ENCODE measurements at places on chromosomes 4 and X. TPM values are rescaled to one million over a fixed set of nuclear protein-coding genes. Genes with fewer than 3 reads are reported as not detected.

Gene UGT2B7
- total RNA-seq: not detected

DNA sequence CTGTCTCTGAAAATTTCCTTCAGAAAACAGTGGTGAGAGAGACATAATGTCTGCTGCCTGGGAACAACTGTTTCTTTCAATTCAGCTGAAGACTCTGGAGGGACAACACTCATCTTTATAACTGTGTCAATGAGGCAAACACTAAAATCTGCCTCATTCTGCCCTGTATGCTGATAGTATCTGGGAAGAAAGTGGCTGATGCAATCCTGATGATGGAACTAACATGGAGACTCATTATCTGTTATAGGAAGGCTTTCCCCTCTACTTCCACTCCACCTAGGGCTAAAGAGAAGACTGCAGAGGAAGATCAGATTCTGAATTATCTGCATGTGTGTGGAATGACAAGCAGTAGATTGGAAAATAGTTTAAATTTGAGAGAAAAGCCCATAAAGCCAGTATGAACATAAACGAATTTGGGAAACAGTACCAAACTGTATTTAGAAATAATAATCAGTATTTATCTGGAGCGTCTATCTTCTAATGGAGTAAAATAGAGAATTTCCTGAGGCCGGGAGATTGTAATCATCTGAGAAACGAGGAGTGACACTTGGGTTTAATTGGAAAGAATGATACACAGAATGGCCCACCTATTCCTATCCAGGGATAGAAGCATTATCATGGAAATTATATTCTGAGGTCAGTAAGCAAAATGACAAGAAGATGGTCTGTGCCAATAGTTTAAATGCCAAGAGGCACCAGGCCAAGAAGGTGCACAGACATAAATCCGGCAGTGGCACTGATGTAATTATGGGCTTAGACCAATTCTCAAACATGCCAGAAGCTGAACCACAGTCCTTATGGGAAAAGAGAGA, 85.4 kb downstream of the SHISA3 start:
- DNase-seq: no peak

DNA sequence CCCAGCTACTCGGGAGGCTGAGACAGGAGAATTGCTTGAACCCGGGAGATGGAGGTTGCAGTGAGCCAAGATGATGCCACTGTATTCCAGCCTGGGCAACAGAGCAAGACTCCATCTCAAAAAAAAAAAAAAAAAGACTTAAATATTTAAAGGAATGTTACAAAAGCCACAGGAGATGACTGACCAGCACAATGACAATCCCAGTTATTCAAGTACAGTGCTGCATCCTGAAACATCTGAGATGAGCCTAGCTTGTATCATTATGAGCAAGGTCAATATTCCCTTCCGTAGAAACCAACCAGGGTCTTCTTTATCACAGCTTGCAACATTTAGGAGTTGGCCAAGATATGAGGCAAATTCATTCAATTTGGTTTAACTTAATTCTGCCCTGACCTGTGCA, 38.6 kb downstream of the LNX1 start:
- DNase-seq: no peak

Gene SPANXN3
- total RNA-seq: not detected

Gene SMIM20
- 29.7 TPM for total RNA-seq

DNA sequence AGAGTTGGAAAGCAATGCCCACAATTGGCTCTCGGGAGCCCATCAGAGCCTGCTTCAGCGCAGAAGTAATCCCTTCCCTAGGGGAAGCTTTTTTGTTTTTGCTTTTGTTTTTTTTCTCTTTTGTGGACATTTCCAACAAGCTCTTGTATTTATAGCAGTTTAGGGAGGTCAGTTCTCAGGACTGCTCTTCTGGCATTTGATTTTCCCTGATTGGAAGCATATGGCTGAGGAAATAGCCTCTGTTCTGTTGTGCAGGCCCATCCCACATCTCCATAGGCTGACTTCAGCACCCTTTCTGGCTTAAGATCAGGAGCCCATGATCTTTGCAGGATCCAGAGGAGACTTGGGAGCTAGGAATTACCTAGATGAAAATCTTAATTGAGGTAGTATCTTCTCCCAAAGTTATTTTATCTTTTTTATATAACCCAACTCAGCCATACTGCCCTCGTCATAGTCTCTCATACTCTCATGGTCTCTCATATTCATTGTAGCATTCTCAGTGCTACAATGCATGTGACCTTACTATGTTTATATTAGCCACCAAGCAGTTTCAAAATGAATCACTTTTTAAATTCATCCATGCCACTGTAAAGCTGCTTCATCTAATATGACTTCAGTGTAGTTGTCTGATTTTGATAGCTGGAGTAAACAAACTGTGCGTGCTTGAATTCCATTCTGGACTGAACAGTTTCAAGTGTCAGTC, 16.7 kb downstream of the PAGE4 start:
- DNase-seq: no peak

Gene ARHGAP36
- total RNA-seq: not detected

GRCh38 chrX:143788265-143788664, 67.7 kb upstream of the SPANXN2 start:
- DNase-seq: no peak

DNA sequence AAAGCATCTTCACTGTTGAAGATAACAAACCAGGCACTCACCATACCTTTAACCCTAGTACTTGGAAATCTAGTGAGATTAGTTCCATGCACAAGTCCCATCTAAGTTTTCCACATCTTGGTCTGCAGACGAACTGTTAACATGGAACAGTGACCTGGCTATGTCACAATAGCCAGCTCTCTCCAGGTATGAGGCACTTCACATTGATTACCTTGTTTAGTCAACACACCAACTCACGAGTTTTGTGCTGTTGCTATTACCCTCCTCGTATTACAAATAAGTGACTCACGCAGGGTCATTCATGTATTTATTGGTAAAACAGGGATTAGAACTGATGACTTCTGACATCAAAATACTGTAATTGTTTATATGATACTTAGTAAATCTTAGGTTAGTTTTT, 36.4 kb upstream of the FRAS1 start:
- DNase-seq: no peak

Gene SORBS2
- 9.2 TPM for total RNA-seq

GRCh38 chr4:26319949-26320537, 771 bp upstream of the RBPJ start:
- DNase-seq: no peak

DNA sequence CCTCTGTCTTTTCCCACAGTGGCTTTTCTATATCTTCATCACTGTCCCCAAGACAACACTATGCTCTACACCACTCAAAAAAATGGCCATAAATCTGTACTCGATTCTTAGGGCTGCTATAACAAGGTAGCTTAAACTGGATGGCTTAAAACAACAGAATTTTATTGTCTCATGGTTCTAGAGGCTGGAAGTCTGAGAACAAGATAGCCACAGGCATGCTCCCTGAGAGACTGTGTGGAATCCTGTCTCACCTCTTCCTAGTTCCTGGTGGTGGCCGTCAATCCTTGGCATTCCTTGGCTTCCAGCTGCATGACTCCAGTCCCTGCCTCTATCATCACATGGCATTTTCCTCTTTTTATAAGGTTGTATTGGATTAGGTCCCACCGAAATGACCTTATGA, 70.7 kb upstream of the DCLK2 start:
- DNase-seq: no peak

DNA sequence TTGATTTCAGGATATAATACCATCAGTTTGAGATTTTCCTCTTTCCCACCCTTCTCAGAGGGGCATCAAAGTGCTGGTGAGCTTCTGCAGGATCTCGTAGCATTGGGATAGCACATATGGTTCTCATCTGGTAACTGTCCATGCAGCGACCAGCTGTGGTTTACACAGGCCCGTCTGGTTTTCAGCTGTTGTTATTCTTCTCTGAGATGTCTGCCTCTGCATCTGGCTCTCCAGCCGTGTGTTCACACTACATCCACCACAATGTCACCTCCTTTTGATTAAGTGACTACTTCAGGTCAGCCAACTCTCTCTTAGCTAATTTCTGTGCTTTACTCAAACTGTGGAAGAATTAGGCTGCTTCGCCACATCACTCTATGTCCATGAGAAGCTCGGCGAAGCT, 676.7 kb upstream of the TENM3 start:
- no peak for DNase-seq

Gene NAT8L
- 28.2 TPM for total RNA-seq

DNA sequence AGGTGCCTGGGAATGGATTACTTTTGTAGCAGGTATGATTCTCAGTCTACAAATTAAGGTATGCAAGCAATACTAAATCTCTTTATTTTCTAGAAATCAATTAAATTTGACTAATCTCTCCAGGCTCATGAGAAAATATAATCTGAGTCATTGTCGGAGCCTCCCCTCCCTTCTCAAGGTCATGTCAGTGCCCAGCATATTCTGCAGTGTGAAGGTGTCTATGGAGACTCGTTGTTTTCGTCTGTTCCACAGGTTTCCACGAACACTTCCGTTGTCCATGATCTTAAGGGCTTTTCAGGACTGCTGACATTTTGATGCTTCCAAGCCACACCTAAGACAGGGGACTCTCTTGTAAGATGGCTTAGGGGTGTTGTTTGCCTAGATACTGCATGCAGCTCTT, 56.6 kb upstream of the SCOC start:
- no peak for DNase-seq

DNA sequence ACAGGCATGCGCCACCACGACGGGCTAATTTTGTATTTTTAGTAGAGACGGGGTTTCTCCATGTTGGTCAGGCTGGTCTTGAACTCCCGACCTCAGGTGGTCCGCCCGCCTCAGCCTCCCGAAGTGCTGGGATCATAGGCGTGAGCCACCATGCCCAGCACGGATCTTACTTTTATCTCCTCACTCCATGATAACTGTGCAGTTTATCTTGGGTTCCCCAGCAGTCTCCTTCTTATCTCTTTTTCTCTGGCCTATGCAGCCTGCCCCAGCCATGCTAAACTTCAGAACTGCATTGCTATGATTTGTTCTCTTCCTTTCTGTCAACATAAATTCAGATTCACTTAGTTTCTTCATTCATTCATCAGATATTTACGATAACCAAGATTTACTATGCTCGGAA, 22.4 kb downstream of the PAGE1 start:
- DNase-seq: no peak

DNA sequence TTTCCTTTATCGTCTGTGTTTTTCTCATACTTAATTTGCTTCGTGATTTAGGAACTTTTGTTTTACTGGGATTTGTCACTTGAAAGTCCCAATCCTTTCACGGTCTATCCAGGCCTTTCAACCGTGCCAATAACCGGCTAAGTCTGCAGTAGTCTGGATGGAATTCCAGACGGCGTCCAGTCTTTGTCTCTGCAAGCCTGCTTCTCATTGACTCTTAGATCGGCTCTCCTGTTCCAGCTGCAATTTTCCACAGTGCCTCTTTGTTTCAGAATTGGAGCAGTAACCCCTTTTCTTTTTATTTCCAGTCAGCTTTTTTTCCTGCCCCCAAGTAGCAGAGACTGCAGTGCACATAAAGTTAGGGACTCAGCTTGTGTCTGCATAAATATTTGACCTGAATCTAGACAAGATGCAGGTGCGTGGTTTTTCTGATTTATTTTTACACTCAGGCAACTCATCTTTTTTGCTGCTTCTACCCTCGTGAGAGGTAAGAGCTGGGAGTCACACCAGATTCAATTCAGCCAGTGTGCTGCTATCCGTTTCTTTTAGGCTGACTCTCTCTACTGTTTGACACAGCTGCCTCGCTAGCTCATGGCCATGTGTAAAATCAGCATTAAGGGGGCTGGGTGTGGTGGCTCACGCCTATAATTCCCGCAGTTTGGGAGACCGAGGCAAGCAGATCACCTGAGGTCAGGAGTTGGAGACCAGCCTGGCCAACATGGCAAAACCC, 37.4 kb upstream of the DHRSX start:
- DNase-seq: no peak

GRCh38 chr4:133156556-133156955, 7.5 kb downstream of the PCDH10 start:
- DNase-seq: no peak

- no peak for DNase-seq
These were observed 224.1 kb upstream of the MAB21L2 start for GRCh38 chr4:150357829-150358228.

DNA sequence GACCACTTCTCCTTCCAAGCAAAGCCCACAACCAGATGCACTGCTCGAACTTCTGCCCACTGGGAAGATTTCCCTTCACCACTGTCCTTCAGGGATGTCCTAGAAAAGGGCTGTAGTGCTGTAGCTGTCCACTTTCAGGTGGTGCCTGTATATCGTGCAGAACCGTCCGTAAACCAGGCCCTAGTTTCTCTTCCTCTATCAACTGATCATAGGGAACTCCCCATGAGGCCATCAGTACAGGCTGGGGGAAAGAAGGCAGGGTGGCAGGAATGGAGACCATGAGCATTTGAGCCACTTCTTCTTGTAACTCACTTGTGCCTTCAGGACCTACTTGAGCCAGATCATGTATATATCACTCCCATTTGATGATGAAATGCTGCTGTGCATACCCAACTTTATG, 57.3 kb upstream of the FAM9B start:
- DNase-seq: no peak

Gene PRSS12
- total RNA-seq: 43.5 TPM

DNA sequence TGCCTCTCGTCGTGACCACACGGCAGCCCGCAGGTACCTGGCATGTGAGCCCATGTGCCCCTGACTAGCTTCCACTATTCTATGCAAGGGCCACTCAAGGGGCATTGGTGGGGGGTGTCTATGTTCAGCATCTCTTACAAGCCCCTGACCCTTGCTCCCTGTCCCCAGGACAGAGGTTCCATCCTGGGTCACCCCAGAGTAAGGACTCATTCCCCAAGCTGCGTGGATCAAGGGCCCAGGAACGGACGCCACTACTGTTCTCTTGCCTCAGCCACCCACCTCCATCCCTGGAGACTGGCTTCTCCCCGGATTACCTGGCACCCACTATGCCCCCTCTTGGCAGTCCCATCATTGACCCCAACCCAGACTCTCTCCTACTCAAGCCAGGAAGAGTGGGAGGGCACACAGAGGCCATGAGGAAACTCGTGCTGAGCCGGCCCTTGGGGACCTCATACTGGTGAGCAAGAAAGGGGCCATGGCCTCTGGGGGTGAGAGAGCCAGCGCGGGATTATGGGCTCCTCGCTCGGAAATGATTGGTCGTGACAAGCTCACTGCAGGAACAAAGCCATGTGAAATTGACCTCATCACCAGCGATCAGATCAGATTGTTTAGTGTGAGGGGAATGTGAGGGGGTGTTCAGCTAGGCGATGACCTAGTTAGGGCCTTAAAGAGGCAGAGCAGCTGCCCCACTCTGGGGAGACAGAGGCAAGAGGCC, 50.1 kb upstream of the PJA1 start:
- DNase-seq: no peak

All from mesothelial cell of epicardium (in vitro differentiated cells).